ENCODE measurements at places on chromosomes 6 and 20.

GRCh38 chr6:167665698-167666330 lies 160.9 kb upstream of the AFDN start:
- DNase-seq = no peak

DNA sequence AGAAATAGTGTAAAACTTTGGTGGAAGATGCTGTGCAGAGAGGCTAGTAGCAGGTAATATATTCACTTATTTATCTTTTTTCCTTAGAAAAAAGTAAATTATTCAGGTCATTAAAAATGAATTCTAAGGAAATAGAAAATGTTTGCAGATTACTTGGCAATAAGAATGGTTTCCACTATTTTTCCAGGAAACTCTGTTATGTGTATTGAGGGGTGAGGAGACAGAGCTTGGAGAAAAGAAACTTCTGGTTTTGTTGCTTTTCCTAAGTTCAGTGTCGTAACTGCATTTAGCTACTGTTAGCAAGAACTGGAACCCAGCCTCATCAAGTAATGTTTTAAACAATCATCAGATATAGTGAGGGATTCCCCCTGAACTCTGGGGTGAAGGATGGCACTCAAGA lies 79.2 kb upstream of the SMLR1 start:
- DNase-seq = no peak

DNA sequence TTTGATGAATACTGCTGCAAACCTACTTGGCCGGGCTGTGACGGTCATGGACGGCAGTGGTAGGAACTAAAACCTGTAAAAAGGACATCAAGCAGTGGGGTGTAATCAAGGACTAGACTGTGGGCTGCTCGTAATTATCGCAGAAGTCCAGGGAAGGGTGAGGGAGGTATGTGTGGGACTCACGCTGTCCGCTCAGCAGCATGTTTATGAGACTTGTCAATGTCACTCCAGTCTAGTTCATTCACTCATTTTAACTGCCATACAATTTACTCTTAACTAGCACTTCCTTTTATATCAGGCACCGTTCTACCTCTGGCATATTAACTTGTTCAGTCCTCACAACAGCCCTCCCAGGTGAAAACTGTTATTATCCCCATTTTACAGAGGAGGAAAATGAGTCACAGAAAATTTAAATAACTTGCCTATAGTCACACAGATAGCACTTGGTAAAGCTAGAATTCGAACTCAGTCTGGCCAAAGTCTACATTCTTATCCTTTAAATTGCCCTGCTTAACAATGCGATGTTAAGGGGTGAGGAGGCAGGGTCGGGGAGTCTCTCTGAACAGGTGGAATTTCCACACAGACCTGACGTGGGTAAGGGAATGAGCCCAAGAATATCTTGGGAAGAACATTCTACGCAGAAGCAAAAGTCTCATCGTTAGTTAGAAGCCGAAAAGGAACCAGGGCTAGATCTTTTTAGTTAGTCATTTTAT lies 4.1 kb downstream of the PNPLA1 start:
- no peak for DNase-seq

- no peak for DNase-seq
These were observed 268.3 kb downstream of the CD109 start for GRCh38 chr6:73964241-73964854.

GRCh38 chr6:41066867-41067304 lies 5.3 kb downstream of the OARD1 start:
- DNase-seq = peak; percentile 73

DNA sequence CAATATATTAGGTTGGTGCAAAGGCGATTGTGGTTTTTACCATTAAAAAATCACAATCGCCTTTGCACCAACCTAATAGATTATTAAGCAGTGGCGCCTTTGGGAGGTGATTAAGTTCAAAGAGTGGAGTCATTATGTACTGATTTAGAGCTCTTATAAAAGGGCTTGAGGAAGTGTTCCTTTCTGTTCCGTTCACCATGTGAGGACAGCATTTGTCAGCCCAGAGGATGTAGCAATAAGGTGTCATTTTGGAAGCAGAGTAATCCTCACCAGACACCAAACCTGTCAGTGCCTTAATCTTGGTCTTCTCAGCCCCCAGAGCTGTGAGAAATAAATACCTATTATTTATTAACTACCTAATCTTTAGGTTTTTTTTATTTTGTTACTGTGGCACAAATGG lies 542.1 kb upstream of the MAN1A1 start:
- no peak for DNase-seq

- no peak for DNase-seq
These were observed 11.8 kb upstream of the MAP1LC3A start for GRCh38 chr20:34546751-34547181.

- no peak for DNase-seq
These were observed 116.2 kb downstream of the ISM1 start for GRCh38 chr20:13337090-13337784.

DNA sequence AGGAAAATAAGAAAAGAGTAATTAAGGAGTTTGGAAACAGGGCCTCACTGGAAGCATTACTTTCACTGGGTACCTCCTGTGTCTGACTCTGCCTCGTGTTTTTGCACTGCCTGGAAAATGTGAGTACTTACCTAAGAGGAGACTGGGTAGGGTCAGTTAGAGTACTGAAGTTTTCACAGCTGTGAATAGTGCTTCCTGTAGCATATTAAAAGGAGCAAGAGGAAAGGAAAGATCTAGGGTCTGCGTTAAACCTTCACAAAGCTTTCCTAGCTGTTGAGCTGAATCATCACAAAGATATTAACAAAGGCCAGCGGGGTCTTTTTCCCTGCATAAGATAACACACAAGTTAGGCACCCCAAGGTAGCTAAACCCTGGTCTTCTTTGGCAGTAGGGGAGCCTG lies 82.3 kb downstream of the MLIP start:
- no peak for DNase-seq

DNA sequence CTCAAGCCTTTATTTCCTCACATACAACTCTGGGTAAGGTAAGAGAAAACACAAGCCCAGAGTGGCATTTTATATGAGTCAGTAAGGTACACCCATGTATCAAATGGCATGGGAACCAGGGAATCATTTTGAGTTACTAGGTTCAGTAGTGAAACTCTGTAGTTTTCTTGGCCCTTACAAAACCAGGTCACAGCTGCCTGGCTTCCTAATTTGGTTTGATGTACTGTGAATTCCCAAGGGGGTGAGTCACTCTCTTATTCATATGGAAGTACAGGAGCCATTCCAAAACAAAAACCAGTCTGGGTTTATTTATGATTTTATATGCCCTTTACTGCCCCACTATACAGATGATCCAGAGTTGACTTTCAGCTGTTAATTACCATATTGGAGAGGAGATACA lies 70.7 kb downstream of the PDE7B start:
- peak; percentile 12 for DNase-seq

GRCh38 chr6:63787021-63787420 lies 151.4 kb downstream of the PHF3 start:
- no peak for DNase-seq

DNA sequence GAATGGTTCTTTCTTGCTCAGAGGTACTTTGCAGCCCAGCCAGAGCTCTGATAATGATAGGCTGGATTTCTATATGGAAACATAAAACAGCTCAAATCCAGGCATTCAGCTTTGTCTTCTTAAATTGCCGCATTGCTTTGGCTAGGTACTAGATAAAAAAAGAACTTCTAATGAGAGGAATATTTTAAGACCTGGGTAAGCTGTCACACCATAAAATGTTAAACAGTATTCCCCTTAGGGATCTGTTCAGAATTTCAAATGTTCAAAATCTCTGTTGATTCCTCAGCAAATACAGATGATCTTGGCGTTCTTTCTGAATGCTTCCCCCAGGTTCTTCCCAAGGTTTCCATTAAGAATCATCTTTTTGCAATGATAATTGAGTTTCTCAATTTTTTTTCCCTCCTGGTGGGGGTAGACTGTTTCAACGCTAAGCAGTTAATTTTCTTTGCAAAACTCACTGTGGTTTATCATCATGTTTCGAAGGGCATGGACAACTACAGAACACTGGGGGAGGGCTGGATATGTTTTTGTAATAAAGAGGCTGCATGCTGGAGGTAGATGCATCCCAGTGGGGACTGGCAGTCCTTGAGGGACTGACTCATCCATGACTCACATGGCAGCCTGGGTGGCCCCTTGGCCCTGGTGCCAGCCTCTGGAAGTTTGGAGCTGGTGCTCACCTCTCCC lies 31.0 kb downstream of the TIAM2 start:
- DNase-seq = peak; percentile 22

DNA sequence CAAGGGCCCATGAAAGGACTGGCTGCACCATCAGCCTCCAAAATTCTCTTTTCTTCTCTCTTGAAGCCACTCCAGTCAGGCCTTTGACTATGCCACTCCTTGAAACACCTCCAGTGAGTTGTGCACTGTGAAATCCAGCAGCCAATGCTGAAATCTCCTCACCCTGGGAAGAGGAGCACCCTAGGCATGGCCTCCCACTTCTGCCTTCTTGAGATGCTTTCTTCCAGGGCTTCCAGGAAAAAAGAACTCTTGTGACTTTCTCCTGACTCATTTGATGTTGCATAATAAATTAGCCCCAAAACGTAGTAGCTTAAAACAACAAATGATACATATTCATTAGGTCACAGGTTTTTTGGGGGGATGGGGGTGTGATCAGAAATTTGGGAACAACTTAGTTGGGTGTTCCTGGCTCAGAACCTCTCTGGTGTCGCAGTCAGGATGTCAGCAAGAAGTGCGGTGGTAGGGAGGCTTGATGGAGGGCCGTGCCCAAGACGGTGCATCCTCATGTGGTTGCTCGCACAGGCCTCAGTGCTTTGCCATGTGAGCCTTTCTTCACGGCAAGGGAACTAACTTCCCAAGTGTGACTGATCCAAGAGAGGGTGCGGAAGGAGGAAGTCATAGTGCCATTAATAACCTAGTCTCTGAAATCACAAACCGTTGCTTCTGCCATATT lies 12.1 kb downstream of the NCR2 start:
- no peak for DNase-seq

DNA sequence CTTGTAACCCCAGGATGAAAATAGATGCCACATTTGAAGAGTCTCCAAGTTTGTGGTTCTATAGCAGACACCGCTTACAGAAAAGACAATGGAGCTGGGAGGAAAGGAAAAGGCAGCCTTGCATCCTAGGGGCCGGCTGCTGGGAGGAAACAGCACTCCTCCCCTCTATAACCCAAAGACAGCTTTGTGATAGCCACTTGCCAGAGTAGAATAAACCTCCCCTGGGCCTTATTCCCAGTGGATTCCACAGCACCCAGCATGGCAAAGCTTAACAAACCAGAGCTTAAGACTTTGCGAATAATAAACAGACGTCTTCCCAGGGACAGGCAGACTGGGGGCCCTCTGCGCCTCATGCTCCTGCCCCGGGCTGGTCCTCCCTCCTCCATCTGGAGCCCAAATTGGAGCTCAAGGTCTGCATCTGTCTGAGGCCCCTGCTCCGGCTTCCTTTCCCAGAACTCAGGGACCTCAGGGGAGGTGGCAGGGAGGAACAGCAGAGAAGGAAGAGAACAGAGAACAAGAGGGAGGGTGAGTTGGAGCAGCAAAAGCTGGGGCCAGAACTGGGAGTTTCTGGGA lies 8.8 kb upstream of the TAF8 start:
- DNase-seq = no peak
